Inflammatory macrophage treated with lipopolysaccharide for 1 hour (primary cell): ENCODE measurements at places on chromosomes 6 and 20.

- DNase-seq = peak; percentile 90
These were observed 287.6 kb downstream of the ESR1 start for GRCh38 chr6:152094992-152095592.

DNA sequence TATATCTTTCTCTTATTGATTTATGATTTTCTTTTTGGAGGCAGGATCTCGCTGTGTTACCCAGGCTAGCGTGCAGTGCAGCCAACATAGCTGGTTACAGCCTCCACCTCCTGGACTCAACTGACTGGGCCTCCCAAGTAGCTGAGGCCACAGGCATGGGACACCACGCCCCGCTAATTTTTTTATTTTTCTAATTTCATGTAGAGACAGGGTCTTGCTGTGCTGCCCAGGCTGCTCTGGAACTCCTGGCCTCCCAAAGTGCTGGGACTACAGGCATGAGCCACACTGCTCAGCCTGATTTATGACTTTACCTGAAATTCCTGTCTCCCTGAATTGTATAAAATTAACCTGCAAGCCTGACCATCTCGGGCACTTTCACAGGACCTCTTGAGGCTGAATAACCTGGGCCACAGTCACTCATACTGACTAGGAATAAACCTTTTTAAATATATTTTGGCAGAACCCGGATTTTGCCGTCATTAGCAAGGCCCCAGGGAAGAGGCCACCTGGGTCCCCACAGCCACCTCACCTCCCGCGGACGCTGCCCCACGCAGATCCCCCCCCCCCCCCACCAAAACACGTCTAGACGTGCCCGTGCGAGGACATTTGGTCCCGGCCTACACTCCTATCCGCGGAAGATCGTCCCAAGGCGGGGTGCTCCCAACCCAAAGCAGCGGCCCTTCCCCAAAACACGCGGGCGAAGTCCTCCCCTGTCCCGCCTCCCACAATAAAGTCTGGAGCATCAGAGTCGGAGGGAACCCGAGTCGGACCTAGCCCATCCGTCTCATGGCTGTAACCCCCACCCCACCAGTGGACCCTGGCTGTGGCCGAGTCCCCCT lies 902 bp downstream of the ZNF337 start:
- peak; percentile 7 for DNase-seq

- no peak for DNase-seq
These were observed 11.8 kb downstream of the DUSP22 start for GRCh38 chr6:303948-304558.

DNA sequence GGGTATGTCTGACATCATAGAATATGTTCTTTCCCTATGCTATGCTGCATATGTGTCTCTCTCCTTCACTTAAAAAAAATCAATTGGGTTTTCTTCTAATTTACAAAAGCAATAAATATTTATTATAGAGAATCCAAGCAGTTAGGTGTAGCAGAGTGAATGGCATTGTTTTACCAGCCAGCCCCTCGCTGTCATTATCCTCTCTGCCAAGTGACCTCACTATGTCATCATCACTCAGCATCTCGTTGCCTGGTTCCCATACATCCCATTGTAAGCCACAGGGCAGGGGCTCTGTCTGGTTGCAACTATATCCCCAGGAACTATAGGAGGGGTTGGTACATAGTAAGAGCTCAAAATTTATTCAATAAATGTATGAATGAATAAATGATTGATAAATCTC lies 31.3 kb downstream of the KIAA0319 start:
- DNase-seq = no peak

- DNase-seq = no peak
These were observed 118.1 kb downstream of the SYNDIG1 start for GRCh38 chr20:24587384-24588046.

- DNase-seq = no peak
These were observed 64.6 kb downstream of the ZC2HC1B start for GRCh38 chr6:143928853-143929252.

- no peak for DNase-seq
These were observed 21.8 kb downstream of the FOXA2 start for GRCh38 chr20:22562620-22563019.

GRCh38 chr20:35947489-35947888 lies 6.8 kb downstream of the SCAND1 start:
- no peak for DNase-seq

- DNase-seq = no peak
These were observed 331.7 kb downstream of the FARS2 start for GRCh38 chr6:5592886-5593519.

- DNase-seq = peak; percentile 1
These were observed 64.5 kb downstream of the EYA2 start for GRCh38 chr20:46959081-46959692.

- DNase-seq = no peak
These were observed 84.7 kb downstream of the HDGFL1 start for GRCh38 chr6:22653980-22654610.
